ENCODE measurements at places on chromosomes 12 and 14.
A peak's percentile ranks its signal among the peaks of the same experiment; 100 is the strongest.

GRCh38 chr12:45432710-45433109 is 216.8 kb downstream of the ANO6 start:
- DNase-seq, result no peak

DNA sequence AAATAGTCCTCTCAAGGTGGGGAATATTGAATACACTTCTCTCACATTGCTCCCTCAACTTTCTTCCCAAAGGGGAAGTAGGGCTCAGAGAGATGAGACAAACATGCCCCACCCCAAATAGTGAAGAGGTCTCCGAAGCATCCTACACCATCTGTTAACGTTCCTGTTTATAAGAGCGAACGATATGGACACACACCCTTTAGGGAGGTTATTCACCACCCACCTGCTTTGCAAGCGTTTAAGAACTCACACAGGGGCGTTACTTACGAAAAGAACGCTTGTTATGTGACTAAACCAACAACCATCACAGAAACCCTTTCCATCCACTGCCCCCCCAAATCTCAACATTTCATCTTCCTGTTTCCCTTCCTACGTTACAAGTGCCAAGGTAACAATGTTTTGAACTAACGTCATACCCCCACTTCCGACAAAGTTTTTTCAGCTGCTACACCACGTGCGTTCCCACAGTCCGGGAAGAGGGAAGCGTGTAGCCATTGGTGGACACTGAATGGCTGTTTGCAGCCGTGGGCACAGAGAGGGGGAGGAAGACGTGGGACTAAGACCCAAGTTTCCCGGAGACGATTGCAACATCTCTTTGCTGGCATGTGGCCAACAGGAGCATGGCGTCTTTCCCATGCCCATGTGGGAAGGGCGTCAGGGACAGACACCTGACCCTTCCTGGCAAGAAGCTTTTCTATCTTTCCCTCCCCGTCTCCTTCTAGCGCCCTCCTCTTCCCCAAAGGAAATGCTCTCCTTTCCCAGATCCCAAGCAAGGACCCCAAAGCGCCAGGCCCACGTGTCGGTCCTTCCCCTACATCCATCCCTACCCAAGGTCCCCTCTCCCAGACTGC is 1.2 kb downstream of the YBX3 start:
- DNase-seq, result peak; percentile 38

- DNase-seq, result no peak
Measured at GRCh38 chr12:124140944-124141486, 153.9 kb upstream of the RFLNA start.

DNA sequence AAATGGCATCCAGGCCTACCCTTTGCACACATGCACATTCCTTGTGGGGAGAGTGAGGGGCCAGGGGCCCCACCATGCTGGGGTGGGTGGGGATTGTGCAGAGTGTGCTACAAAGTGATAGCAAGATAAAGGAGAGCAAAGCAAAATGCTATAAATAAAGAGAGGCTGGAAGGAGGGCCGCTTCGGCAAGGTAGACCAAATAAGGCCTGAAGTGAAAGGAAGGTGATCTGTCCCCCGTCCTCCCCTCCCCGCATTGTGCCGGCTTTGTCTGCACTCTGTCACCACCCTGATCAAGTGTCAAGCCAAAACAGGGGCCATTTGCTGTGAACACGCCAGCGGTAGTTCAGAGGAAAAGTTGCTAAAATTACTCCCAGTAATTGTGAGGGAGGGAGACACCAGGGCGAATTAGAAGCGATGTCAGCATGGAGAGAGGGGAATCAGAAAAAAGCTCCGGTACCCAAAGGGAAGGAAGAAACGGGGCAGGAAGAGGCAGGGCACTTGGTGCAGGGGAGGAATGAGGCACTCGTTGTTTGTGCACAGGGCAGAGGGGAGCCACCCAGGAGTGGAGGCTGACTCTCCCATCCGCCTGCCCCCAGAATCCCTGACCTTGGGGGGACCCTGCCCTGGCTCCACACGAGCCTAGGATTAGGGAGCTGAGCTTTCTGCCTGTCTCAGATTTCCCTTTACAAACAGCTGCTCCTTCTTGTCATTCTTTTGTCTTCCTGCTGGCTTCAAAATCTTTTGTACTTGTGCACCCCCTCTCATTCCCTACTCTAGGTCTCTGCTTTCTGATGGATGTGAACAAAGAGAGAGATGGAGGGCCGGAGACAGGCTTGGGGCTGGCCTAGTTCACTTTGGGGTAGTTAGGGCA is 2.9 kb upstream of the MYH7 start:
- DNase-seq, result no peak

DNA sequence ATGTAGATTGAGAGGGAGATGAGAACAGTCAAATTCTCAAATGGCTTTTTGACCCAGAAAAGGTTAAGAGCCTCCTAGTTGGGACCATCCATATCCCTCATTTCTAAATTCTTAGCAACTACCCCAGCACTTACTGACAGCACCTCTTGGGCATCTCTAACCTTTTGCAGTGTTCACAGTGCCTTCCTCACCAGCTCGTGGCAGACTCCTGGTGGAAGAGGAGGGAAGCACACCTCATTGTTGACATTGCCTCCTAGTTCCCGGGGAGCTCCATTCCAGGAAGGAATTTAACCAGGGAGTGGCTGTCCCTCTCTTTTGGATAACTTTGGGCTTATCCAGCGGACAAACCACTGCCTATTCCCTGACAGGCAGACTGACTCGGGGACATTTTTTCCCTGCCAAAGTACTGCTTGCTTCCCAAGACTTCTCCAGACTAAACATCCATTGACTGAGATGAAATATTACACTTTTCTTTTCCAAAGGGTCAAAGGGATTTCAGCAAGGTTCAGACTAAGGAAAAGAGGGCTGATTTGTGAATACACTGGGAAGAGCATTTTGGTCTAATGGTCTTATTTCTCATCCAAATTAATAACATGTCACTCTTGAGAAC is 9.0 kb upstream of the OR6J1 start:
- DNase-seq, result peak; percentile 1

DNA sequence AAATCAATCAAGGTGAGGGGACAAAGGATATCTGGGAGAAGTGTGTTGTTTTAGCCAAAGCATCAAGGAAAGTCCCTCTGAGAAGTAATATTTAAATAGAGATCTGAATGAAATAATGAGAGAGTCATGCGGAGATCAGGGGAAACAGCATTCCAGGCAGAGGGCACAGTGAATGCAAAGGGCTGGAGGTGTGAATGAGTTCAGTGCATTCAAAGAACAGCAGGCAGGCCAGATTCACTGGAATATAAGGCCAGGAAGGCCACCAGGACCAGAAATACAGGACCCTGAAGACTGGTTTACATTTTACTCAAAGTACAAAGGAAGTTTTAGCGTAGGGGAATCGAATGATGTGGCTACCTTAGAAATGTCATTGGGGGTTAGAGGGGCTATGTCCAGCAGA is 436.2 kb upstream of the TMEM132C start:
- DNase-seq, result no peak

GRCh38 chr12:114241973-114242434 is 163.9 kb downstream of the TBX5 start:
- no peak for DNase-seq

DNA sequence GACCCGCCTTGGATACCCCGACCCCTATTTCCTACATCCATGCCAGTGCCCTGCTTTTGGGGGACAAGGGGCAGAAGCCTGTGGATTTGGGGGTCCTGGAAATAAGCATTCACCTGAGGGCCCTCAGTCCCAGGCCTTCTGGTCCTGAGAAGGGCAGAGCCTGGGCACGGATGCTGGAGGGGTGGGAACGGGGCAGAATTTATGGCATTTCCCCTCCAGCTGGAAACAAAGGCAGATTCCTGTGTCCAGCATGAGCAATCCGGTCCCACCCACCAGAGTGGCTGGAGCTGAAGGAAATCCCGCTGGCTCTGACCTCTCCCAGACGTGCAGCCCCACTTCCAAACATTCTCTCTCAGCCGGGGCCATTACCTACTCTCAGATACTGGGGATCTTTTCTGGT is 9.3 kb downstream of the ANKRD33 start:
- DNase-seq, result no peak

- no peak for DNase-seq
Measured at GRCh38 chr14:21025371-21026273, 761 bp upstream of the NDRG2 start.

- DNase-seq, result no peak
Measured at GRCh38 chr14:96056509-96057422, 17.6 kb downstream of the C14orf132 start.

GRCh38 chr14:63203618-63204406 is 431 bp upstream of the RHOJ start:
- DNase-seq, result no peak

DNA sequence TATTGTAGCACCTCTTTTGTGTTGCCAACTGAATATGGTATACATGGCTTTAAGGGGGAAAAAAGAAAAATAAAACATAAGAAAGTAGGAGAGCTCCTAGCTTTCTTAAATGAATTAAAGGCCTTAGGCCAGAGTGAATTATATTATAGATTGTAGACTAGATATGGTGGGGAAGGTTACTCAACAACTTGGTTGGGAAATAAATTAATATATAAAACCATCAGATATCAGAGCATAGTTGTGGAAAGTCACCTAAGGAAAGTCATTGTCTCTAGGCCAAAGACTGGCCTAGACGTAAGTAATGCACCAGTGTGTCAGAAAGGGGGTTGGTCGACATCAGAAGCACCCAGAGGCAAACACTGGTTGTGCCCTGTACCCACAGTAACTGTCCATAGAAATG is 391.8 kb downstream of the RAD51B start:
- DNase-seq, result no peak

DNA sequence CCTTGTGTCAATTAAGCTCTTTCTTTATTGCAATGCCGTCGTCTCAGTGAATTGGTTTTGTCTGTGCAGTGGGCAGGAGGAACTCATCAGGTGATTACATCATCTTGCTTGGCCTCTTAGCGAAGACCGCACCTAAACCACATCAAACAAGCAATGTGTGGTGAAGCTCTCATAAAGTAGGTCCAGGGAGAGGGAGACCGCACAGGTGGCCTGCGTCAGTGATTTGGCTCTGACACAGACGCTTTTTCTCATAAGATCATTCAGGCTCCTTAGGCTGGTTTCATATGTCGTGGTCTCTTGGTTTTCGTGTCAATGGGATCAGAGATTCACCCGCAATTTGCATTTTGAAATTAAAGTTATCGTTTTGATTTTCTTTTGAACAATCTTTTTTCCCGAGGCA is 6.7 kb upstream of the TESC start:
- DNase-seq, result no peak

GRCh38 chr12:109286252-109286651 is 22.8 kb downstream of the FOXN4 start:
- no peak for DNase-seq

GRCh38 chr14:53249059-53249458 is 95.9 kb upstream of the DDHD1 start:
- DNase-seq, result no peak
